ENCODE measurements at places on chromosomes 7 and 10. TPM values are rescaled to one million over a fixed set of nuclear protein-coding genes. Genes with fewer than 3 reads are reported as not detected.

The PRPS1L1 gene
- total RNA-seq: not detected

The FAM185A gene
- 10.5 TPM for total RNA-seq

- peaks cover 14% of the 10 kb centered on the region for H3K36me3 ChIP-seq
- DNase-seq: no peak
- H3K4me3 ChIP-seq: no peak overlapping the region
- H3K27me3 ChIP-seq: no peaks in the 10 kb centered on the region
Observed at GRCh38 chr7:29265208-29265923, 70.8 kb downstream of the CHN2 start.

GRCh38 chr7:30321089-30321881 is 36.9 kb downstream of the ZNRF2 start:
- H3K4me1 ChIP-seq: peaks cover 39% of the 10 kb centered on the region
- no peaks in the 10 kb centered on the region for H3K27me3 ChIP-seq
- H3K36me3 ChIP-seq: peaks cover 13% of the 10 kb centered on the region
- peak overlapping the region; percentile 97 for H3K27ac ChIP-seq

GRCh38 chr7:27739301-27739908 is 557 bp upstream of the TAX1BP1 start:
- H3K4me3 ChIP-seq: peak overlapping the region; percentile 98
- DNase-seq: no peak
- peak overlapping the region; percentile 98 for H3K27ac ChIP-seq
- H3K36me3 ChIP-seq: peaks cover 8% of the 10 kb centered on the region

DNA sequence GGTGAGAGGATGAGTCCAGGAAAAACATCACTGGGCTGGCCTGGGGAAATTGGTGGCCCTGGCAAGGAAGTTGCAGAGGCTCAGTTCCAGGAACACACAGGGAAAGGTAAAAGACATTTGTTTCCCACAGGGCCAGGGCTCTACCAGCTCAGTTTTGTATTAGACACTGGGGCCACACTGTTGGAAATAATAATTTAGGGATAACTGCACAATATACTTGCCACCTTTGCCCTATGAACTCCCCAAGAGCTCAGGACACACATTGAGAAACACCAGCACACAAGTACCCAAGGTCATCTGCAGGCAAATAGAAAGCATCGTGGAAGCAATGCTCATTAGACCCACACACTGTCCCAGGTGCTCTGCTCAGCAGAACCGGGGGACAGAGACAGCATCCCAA is 617.6 kb downstream of the PTPRN2 start:
- no peaks in the 10 kb centered on the region for H3K27me3 ChIP-seq
- no peak overlapping the region for H3K4me3 ChIP-seq
- H3K27ac ChIP-seq: no peak overlapping the region
- no peaks in the 10 kb centered on the region for H3K36me3 ChIP-seq
- no peak for DNase-seq

DNA sequence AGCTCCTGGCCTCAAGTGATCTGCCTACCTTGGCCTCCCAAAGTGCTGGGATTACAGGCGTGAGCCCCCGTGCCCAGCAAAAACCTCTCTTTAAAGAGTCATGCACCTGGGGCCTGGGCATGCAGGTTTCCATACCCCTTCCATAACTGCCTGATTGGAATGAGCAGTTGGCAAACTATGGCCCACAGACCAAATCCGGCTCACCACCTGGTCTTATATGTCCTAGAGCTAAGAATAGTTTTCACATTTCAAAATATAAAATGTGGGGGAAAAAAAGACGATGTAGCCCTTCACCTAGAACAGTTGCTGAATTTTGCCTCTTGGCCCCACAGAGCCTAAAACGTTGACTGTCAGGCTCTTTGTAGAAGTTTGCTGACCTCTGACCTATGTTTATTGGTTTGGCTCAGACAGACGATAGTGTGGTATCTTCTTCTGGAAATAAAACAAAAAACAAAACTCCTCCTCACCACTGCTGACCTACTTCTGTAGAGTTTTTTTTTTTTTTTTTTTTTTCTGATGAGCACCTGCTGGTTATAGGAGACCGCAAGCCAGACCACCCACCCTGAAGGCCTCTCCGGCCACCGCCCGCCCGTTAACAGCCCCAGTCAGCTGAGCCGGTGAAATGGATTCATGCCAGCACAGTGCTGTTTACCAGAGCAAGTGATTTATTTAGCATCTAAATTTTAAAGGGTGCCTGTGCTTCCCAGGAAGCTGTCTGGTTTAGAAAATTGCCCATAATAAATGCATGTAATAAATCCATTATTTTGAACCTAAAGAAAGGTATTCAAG is 33.5 kb upstream of the SFRP5 start:
- peaks cover 7% of the 10 kb centered on the region for H3K27me3 ChIP-seq
- DNase-seq: no peak
- no peak overlapping the region for H3K4me3 ChIP-seq
- H3K36me3 ChIP-seq: no peaks in the 10 kb centered on the region

GRCh38 chr10:74231375-74231774 is 80.4 kb downstream of the ADK start:
- peaks cover 25% of the 10 kb centered on the region for H3K4me1 ChIP-seq
- H3K4me3 ChIP-seq: no peak overlapping the region
- peaks cover 12% of the 10 kb centered on the region for H3K36me3 ChIP-seq
- H3K27ac ChIP-seq: no peak overlapping the region
- DNase-seq: no peak

GRCh38 chr7:73742753-73743641 is 4.4 kb upstream of the ABHD11 start:
- H3K4me3 ChIP-seq: no peak overlapping the region
- no peaks in the 10 kb centered on the region for H3K36me3 ChIP-seq
- H3K27me3 ChIP-seq: no peaks in the 10 kb centered on the region
- peaks cover 3% of the 10 kb centered on the region for H3K4me1 ChIP-seq

DNA sequence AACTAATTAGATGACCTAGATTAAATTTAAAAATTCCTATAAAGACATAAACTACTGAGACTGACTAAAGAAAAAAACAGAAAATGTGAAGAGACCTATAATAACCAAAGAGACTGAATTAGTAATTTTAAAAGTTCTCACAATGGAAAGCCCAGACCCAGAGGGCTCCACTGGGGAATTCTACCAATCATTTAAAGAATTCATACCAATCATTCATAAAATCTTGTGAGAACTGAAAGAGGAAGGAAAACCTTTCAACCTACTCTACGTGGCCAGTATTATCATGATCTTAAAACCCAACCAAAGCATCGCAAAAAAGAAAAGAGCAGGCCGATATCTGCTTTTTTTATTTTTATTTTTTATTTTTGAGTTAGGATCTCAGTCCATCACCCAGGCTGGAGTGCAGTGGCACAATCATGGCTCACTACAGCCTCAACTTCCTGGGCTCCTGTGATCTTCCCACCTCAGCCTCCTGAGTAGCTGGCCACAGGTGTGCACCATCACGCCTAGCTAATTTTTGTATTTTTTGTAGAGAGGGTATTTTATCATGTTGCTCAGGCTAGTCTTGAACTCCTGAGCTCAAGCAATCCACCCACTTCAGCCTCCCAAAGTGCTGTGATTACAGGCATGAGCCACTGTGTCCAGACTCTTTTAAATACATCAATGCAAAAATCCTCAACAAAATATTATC is 48.6 kb downstream of the DGKI start:
- no peaks in the 10 kb centered on the region for H3K36me3 ChIP-seq
- no peak for DNase-seq
- no peak overlapping the region for H3K27ac ChIP-seq
- H3K4me3 ChIP-seq: no peak overlapping the region
- H3K27me3 ChIP-seq: no peaks in the 10 kb centered on the region

DNA sequence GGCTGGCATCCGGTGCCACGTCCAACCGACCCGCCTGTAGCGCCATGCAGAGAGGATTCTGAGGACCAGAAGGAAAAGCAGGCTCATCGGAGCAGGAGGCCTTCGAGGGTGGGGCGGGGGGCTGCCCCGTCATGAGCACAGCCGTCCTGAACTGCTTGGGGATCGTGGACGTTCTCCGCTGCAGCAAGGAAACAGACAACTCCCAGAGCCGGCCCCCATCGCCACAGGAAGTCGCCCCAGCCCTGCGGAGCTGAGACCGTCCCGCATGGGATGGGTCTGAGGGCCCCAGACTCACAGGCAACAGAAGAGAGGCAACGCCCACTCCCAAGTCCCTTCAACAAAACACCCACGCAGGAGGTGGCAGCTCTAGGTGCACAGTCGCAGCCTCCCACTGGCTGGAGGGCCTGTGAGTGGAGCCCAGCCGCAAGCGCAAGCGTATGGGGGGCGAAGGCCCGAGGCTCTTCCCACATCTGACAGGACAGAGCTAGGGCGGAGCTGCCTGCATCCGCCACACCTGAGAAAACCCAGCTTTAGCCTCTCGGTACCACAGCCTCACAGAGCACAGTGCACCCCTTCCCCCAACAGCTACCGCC is 64.7 kb upstream of the TNRC18 start:
- DNase-seq: no peak
- H3K27ac ChIP-seq: no peak overlapping the region
- no peaks in the 10 kb centered on the region for H3K27me3 ChIP-seq
- peaks cover 15% of the 10 kb centered on the region for H3K36me3 ChIP-seq

Measured in activated CD8-positive, alpha-beta T cell treated with anti-CD3 and anti-CD28 coated beads, Interleukin-2, amount 10 ng/mL, durations not matched to agents 7 days and 5 days (primary cell).